ENCODE measurements at places on chromosomes 2 and 18.
A peak's percentile ranks its signal among the peaks of the same experiment; 100 is the strongest.

DNA sequence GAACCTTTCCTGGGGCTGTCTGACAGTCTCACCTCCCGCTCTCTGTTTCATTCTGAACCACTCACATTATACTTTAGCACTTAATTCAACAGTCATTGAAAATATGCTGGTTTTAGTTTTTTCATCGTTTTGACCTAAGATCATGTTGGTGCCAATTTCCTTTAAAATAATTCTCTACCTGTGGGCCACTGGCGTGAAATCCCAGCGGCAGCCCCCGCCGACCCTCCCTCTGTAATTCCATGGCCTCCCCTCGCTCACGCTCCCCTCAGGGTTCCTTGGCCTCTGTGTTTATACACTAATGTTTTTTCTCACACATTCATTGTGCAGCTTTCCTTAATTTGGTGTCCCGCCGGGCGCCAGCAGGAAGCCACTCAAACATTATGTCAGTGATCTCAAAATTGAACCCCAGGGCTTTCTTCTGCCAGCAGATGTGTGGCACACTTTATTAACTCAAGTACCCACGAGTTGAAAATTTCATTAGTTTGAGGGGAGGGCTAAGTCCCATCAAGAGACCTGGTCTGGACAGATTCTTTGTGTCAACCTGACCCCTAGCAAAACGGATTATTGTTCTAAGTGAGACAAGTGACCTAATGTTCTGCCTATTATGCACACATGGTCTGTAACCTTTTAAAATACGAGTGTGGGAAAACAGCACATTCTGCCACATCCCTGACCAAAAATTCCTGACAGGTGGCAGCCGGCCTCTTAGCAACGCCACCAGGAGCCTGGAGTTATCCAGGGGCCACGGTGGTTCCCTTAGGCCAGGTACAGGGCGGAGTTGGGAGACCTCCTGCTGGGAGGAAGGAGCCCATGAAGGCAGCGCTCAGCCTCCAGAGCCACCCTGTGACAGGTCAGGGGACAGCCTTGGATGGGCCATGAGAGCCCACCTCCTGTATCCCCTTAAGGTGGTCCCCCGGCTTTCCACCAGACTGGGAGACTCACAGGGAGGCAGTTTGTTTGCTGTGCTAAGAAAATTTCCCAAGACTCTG, 53.1 kb downstream of the APOB start:
- DNase-seq = no peak

- no peak for DNase-seq
These were observed 8.0 kb downstream of the AGFG1 start for GRCh38 chr2:227479865-227480475.

DNA sequence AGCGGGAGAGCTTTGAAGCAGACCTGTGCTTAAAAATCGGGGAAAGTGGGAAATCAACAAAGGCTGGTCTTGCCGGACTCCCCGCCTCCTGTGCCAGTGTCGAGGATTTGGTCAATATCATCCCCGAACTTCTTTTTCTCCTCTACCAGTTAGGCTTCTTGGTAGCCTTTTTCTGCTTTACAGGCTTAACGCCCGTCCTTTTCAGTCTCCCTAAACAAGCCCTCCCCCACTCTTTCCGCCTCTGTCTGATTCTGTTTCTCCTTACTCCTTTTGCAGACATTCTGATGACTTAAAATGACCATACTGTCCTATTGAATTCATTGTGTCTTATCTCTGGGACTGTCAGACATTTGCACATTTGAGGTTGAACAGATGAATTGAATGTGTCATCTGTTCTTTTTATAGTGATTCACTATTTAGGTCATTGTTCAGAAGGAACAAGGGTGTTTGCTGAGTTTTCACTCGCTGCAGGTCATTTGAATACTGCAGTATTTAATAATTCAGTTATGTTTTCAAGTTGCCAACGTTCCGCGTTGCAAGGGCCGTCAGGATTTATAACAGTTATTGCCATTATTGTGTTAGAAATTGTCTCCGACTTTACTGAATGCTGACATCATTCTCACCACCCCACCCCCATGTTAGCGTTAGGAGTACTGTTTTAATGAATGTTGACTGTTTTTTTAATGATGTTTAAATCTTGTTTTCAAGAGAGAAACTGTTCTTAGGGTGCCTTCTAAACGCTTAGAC, 1.1 kb downstream of the ITGAV start:
- no peak for DNase-seq

DNA sequence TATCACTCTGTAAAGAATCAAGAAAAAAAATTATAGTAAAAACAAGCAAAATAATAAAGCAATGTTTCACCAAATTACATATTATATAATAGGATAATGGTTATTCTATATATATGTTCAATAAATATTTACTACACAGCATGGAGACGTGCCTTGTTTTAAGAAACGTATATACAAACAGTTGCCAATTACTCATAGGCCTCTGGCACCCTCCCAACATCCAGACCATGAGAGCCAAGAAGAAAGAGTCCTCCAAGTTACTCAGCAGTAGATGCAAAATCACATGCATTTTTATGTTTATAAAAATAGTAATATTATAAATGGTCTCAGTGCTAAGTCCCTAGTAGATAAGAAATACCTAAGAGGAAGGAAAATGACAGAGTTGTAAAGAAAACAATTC, 64.8 kb downstream of the REV1 start:
- DNase-seq = no peak

DNA sequence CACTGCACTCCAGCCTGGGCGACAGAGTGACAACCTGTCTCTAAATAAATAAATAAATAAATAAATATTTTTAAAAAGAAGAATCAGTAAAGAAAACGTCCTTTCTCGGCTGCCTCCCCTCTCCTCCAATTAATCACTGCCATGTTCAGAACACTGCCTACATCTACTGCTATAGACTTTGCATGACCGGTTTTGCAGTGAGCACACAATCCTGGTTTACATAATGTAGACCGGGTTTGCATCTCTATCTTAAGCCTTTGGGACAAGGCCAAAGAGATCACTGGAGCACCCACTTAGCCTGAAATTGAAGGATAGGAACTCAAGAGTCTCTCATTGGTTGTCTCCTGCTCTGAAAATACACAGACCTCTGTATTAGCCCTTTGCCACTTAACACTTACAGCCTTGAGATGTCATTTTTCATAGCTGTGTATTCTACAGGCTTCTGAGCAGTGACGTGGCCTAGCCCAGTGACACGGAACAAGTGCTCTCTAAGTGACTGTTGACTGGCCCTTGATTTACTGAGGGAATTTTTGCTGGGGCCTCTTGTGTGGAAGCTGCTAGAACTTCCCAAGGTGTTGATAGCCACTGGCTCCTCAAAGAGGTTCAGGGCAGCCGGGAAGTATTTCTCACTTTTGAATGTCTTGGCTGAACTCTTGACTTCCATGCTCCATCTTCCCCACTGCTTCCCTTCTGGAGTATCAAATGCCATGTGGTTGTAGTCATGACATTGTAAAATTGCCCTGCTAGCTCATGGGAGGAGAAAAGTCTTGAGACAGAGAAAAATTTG, 45.3 kb upstream of the CCBE1 start:
- no peak for DNase-seq

- no peak for DNase-seq
These were observed 73.6 kb downstream of the RND3 start for GRCh38 chr2:150413910-150414309.

DNA sequence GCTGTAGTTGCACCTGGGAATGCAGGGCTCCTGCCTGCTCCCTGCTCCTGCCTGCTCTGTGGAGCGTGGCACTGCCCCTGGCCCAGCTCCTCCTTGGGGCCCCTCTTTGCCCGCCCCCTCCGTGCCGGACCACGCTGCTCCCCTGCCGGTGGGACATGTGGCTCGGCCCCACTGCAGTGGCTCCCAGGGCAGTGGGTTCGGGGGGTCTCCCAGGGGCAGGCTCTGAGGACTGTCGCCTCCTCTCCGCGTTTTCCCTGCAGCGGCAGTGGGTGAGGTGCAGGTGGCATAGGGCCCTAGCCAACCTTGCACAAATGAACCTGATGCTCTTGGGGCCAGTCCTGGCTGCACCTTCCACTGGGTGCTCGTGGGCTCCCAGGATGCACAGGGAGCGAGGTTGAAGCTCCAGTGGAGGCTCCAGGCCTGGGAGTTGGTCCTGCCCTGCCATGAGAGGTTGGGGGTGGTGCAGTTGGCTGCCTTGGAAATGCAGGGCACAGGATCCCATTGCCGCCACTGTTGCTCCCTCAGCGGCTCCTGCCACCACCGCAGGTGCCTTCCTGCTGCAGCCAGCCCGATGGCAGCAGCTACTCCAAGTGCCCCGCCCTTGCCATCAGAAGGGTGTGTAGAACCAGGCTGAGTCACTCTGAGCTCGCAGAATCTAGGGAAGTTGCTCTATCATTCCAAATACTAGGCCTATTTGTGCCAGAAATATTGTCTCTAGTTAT, 313.1 kb upstream of the SYT4 start:
- no peak for DNase-seq

GRCh38 chr2:231482806-231483391, 18.6 kb upstream of the NCL start:
- peak; percentile 63 for DNase-seq

DNA sequence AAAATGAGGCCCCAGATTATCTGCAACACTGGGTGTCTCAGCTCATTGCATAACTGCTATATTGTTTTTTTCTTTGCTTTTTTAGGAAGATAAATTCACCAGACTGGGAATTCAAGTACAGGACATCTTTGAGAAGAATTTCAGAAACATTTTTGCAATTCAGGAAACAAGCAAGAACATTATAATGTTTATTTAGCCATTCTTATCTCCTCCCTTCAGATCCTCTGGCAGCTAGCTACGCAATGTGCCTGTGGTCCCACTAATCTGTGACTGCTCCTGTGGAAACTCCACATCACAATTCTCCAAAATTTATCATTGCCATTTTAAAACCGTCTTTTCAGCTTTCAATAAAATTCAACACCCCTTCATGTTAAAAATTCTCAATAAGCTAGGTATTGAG, 126.8 kb downstream of the SP100 start:
- no peak for DNase-seq

GRCh38 chr2:106175086-106175850, 18.8 kb downstream of the UXS1 start:
- no peak for DNase-seq

GRCh38 chr18:23114171-23114881, 21.0 kb upstream of the CABLES1 start:
- no peak for DNase-seq

DNA sequence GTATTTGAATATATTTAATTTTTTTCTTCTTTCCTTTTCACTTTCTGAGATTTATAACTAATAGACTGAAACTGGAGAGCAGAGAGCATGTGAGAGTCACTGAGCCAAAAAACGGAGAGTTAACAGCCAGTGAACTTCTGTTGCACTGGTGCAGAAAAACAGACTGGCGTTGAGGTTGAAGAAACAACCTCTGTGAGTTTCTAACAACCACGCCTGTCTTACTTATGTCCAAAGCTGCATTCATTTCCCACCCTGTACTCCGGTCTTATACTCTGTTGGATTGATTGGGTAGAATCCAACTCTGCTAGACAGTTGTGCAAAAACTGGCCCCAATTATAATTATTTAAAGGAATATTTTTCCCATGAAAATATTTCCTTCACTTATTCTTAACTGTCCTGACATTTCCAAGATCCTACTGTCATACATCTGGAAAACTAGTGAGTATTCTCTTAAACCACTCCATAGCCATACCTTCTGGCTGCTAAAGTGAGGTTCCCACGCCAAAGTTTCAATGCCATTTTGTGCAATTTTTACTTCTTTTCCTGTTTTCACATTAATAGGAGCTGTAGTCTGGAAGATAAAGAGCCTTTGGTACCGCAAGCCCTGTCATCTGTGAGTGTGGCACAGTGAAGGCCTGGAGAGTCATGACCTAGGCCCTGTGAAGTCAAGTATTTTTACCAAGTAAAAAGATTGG, 9.4 kb downstream of the CYP1B1 start:
- no peak for DNase-seq

DNA sequence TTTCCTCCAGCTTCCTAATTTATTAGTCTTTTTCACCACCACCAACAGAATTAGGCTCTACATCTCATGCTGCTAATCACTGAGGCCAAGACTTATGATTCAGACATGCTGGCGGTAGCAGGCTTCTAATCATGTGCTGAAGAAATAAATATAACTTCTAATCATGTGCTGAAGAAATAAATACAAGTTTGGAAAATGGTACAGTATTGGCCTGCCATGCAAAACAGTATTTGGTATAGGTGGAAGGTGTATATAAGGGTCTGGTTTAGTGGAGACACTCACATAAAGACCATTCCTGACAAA, 240.7 kb downstream of the TGIF1 start:
- no peak for DNase-seq

DNA sequence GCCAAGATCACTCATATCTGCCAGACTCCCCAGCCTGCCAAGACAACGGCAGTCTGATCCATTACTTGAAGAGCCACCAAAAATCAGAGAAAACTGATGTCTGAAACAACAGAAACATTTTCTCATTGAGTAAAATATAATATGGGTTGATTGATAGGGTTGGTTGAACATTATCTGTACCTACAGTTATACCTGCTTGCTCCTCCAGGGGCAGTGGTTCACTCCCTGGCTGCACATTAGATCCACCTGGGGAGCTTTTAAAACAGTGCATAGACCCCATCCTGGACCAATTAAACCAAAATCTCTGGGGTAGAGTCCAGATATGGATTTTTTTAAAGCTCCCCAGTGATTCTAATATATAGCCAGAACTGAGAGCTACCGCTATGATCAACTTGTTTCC, 43.6 kb upstream of the SLC14A2 start:
- no peak for DNase-seq

DNA sequence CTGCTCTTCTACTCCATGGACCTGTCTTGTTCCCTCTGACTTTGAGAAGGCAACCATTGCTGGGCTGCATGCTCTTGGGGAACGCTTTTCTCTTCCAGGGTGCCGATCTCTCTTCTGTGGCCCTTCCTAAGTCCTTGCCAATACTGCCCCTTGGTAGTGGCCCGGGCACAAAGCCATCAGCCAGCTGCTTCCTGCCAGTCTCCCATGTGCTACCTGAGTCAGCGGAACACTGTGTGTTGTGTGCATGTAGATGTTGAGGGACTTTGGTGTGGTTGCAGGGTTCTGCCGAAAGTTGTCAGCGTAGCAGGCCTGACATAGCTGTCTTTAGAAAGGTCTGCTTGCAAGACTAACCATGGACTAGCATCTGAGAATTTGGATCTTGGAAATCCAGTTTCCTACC, 35.4 kb downstream of the MGAT5 start:
- no peak for DNase-seq

DNA sequence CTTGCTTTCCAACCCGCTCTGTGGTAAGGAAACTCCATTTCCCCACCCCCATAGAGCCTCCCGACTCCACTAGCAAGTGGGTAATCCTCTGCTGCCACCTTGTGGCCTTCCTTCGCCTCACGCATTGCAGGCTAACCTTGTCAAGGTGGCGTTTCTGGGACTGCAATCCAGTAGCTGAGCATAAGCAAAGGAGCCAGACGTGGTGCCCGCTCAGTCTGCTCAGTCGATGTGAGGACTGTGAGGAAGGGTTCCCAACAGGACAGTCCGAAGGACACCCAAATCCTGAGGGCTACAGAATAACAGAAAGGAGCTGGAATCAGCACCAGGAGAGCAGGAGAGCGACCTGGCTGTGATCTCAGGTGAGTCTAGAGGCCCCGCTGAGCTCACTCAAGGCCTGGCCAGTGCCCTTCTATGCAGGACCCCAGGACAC, 144.2 kb downstream of the SUCLG1 start:
- DNase-seq = peak; percentile 42

All from stimulated activated CD4-positive, alpha-beta T cell treated with anti-CD3 and anti-CD28 coated beads, TNF-alpha, amount 100 ng/mL, for 1 hour (primary cell).